ENCODE measurements at places on chromosomes 13 and 19. TPM values are rescaled to one million over a fixed set of nuclear protein-coding genes. Genes with fewer than 3 reads are reported as not detected.

DNA sequence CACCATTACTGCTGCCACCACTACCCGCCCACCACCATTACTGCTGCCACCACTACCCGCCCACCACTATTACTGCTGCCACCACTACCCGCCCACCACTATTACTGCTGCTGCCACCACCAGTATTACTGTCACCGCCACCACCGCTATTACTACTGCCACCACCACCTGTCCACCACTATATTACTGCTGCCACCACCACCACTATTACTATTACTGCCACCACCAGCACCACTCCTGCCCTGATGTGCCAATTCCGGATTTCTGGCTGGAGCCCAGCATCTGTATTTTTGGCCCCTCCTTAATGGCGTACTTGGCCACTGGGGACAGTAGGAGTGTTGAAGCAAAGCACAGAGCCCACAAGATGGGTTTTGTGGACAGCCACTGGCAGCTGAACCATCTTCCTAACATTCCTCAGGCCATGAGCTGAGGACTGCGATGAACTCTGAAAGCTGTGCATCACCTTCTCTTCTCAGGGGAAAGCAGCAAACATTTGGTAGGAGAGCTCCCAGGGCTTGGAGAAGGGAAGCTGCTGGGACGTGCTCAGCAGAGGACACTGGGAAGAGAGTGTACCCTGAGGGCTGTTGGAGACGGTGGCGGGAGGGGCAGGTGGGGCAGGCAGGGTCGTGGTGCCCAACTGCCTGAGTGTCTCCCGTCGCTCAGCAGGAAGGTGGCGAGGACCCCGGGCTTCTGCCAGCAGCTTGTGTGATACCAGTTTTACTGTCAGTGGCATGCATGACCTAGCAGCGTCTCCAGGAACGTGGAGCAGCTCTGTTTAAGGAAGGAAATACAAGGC lies 23.0 kb downstream of the CUL4A start:
- no peak for DNase-seq

The LILRA1 gene
- polyA plus RNA-seq, result not detected

GRCh38 chr13:60379837-60380565 lies 17.0 kb upstream of the TDRD3 start:
- DNase-seq, result no peak

DNA sequence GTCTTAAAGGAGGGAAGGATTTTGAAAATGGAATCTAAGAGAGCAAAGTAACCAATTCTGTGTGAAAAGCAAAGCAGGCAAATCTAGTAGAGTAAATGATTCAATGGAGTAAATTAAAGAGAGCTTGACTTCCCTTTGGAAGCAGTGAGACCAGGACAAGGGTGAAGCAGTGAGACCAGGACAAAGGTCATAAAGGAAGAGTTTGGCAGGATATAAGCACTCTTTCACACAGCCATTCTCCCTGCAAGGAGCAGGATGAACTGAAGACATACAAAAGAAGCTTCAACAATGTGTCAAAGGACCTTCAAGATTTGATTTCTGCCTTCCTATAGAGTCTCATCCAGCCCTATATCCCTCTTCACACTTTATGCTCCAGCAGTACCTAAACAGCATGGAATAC lies 123.8 kb downstream of the ENOX1 start:
- no peak for DNase-seq

The IZUMO4 gene
- polyA plus RNA-seq, result 0.56 TPM

- DNase-seq, result no peak
Observed at GRCh38 chr19:45457776-45458175, 10.0 kb upstream of the FOSB start.

DNA sequence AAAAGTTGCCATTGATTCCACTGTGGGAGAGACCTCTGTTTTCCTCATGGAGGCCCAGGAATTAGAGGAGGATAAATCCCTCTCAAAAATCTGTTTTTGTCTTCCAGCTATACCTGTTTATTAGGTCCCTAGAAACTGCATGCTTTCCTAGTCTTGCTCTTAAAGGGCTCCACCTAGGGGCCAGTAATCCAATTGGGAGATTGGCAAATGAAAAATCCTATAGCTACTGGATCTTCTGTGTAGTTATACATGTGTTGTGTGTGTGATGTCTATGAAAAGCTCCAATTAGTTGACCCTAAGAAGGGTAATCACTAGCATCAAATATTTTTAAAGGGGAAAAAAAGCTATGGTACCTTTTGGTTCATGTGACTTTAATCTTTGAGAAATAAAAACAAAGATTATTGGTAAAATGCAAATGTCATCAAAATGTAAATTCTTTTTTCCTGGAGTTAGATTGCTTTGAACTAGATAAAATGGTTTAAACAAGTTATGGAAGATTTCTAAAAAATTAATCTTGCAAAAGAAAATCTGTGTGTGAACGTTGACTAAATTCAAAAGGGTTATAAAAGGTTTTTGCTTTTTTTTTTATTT lies 63.4 kb upstream of the C1QTNF9B start:
- DNase-seq, result peak; percentile 63

The SIGLEC11 gene
- not detected for polyA plus RNA-seq

- no peak for DNase-seq
Observed at GRCh38 chr19:38644719-38645118, 2.7 kb upstream of the ACTN4 start.

DNA sequence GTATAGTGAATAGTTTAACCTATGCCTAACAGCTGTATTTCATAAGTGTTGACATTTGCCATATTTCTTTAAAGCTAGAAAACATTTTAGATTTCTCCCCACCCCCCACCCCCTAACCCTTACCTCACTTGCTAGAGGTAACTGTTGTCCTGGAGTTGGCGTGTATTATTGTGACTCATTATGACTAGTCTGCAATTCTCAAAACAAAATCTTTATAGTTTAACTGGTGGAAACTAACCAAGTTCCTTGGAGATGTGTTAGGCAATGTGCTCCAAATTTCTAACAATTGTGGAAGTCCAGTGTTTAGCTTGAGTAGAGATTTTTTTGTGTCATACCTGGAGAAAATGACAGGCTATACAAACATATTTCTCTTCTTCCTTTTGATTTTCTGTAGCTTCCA lies 38.0 kb downstream of the KCTD4 start:
- peak; percentile 93 for DNase-seq

The POSTN gene
- polyA plus RNA-seq, result 1,141 TPM

DNA sequence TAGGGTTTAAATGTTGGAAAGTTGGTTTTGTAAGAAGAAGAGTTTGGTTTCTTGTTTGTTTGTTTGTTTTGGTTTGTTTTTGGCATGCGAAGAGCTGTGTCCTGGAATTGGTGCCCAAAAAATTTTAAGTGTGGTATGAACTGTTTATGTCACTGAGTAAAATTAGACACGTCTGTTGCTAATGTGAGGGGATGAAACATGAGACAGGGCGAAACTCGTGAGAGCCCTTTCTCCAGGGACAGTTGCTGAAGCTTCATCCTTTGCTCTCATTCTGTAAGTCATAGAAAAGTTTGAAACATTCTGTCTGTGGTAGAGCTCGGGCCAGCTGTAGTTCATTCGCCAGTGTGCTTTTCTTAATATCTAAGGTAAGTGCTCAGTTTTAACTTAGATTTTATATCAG lies at the start of gene SGCG:
Gene SGCG (plus strand): TSS at position 269 of the 400 bp plus-strand sequence. CDS start 22,716 bp downstream, outside the sequence.
- peak; percentile 21 for DNase-seq

The SBK3 gene
- polyA plus RNA-seq, result not detected

DNA sequence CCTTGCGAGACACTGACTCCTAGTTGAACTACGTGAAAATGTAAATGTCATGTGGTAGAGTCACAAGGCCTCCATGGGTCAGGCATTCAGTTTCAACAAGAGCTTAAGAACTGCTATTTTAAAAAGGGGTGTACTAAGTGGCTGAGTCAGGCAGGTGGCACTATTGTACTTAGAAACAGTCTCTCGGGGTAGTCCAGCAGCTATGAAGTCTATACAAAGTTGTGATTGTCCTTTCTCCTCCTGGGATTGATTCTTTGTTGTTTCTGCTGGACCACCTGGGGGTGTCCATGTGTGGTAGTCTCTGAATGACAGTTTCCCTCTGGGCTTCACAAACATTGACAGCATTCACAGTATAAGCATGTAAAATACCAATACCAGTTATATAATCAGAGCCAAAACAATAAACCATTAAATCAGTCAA lies 33.0 kb downstream of the UGGT2 start:
- DNase-seq, result peak; percentile 64

The FLT1 gene
- polyA plus RNA-seq, result 1.6 TPM

The EFNB2 gene
- polyA plus RNA-seq, result 20.0 TPM
